ENCODE measurements at places on chromosomes 16 and 17. TPM values are rescaled to one million over a fixed set of nuclear protein-coding genes. Genes with fewer than 3 reads are reported as not detected.

The TBC1D26 gene
- total RNA-seq: not detected

The MPV17L gene
- 20.0 TPM for total RNA-seq

The B3GNT9 gene
- total RNA-seq: 2.8 TPM

The KRTAP2-3 gene
- total RNA-seq: not detected

The NATD1 gene
- 16.8 TPM for total RNA-seq

The VWA3A gene
- not detected for total RNA-seq

The TPSG1 gene
- total RNA-seq: not detected

Measured in subcutaneous adipose tissue (tissue), 4 donors.